ENCODE measurements at places on chromosomes 7 and 10. TPM values are rescaled to one million over a fixed set of nuclear protein-coding genes. Genes with fewer than 3 reads are reported as not detected.

The SPDYE1 gene
- not detected for total RNA-seq

The NEURL1 gene
- 0.52 TPM for total RNA-seq

The RBM20 gene
- 1.8 TPM for total RNA-seq

The GRM8 gene
- total RNA-seq, result 0.80 TPM

The SLC26A5 gene
- total RNA-seq, result not detected
